Stimulated activated CD4-positive, alpha-beta T cell treated with anti-CD3 and anti-CD28 coated beads, Interleukin-2, amount 100 ng/mL, for 24 hours (primary cell): ENCODE measurements at places on chromosomes 4 and X.
A peak's percentile ranks its signal among the peaks of the same experiment; 100 is the strongest.

DNA sequence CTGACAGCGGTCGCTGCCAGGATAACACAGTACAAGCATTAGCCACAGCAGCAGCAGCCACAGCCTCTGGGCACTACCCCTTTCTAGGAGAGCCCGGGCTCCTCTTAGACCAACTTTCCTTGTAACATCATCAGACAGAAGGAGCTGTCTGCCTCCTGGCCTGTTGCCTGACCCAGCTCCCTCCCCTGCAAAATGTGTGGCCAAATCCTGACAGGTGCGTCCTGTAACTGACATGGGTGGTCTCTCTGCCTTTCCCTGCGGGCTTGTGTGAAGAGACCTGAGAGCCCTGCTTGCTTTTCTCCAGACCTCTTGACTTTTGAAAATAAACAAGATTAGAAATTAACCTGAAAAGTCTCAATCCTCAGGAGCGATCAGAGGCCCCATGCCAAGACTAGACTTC, 824.9 kb downstream of the RAPGEF2 start:
- DNase-seq, result no peak

- no peak for DNase-seq
Observed at GRCh38 chr4:147037069-147037468, 91.4 kb upstream of the TTC29 start.

- DNase-seq, result no peak
Observed at GRCh38 chrX:21740329-21741274, 17.3 kb downstream of the SMPX start.

- DNase-seq, result no peak
Observed at GRCh38 chrX:68894513-68895340, 65.9 kb downstream of the EFNB1 start.

GRCh38 chr4:99506781-99507180, 4.0 kb upstream of the C4orf17 start:
- no peak for DNase-seq

DNA sequence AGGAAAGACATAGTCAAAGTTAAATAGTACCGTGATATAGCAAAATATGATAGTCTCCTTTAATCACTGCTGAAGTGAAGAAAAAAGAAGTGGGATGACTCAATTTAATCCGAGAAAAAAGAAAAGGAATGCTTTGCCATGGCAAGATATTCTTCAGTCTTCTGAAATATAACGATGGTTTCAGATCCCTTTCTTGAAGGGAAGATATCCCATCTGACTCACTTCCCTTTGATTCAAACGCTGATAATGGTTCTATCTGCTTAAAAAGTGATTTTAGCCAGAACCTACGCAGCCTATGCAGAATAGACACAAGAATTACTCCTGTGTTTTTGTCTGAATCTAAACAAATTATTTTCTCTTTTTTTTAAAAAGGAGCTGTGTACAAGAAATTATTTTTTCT, 68.1 kb upstream of the FTHL17 start:
- DNase-seq, result no peak

DNA sequence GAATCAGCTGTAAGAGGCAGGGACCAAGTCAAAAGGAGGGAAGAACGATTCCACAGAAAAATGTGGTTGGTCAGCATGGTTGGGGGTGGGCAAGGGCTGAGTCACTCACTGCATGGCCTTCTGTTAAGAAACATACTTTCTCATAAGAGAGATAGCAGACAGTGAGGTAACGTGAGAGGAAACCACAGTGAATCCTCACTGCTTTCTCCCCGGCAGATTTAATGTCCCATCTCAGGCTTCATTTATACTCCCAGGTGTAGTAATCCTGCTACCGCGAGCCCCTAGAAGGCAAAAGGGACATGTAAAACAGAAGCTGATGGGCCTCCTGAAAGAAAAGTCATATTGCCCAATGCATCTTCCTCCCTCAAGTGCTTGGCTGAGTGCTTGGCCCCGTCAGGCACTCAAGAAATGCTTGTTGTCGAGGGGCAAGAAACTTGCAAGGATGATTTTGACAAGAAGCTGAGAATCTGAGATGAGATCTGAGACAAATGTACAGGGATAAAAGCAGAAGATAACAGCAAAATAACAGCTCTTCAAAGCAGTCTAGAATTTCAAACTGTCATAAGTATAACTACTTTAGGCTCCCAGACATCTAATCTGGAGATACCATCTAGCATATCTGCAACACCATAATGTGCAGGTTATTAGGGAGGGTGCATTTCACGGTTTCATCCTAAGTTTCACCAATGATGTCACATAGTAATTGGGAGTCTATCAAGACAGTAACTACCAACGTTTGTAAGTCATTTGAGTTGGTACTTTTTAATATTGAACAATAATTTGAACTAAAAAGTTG, 40.2 kb downstream of the SH3KBP1 start:
- peak; percentile 21 for DNase-seq

GRCh38 chrX:45619290-45619689, 418.6 kb upstream of the DIPK2B start:
- DNase-seq, result no peak

- DNase-seq, result no peak
Observed at GRCh38 chr4:106690487-106690886, 321.9 kb upstream of the GIMD1 start.

- no peak for DNase-seq
Observed at GRCh38 chr4:29046781-29047180, 1673.4 kb upstream of the PCDH7 start.

GRCh38 chrX:155263854-155264628, at the start of gene RAB39B:
RAB39B (minus strand) TSS chrX:155264491; CDS start chrX:155264288, 203 bp downstream.
- peak; percentile 75 for DNase-seq

DNA sequence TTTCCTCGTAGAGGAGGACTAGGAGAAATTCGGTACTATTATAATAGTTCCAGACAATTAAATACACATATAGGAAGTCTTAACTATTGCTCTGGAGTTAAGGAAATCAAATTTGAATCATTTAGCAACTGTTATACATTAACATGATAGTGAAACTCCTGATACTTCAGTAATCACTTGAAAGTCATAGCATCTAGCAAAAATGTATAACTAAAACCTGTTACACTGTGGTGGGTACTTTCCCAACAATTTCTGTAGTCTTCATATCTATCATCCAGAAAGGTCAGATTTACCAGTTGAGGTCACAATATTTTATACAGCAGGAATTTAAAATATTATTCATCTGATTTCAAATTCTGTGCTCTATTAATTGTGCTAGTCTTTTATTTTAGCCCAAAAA, 669.6 kb upstream of the PCDH10 start:
- DNase-seq, result no peak

DNA sequence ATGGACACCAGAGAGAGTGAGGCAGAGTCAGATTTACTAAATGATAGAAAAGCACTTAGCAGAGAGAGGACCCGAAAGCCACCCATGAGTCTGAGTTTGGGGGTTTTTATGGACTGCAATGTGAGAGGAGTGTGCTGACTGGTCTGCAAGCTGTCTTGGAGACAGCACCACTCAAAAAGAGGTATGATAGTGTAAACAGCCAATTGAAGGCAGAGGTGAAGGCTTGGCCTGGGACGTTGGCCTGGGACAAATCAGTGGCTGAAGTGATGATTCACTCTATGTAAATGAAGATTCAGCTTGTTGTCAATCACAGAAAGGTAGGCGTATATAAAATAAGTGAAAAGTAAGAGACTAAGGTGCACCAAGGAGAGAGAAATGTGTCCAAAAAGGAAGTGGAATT, 217.6 kb upstream of the ZFP42 start:
- DNase-seq, result no peak

DNA sequence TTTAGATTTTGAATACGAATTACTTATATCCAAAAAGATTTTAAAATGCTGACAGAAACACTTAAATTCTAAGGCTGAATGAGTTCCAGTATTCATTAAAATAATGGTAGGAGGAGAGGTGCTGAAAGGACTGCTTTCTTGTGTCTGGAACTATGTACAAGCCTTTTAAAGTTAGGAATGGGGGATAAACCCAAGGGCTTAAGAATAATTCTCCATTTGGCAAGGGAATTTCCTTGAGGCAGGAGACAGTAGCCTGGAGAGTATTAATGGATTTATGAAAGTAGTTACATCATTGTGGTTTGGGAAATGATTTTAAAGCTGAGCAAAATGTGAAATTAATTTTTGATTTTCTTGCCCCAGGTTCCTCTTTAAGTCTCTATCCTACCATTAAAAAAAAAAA, 266.5 kb upstream of the KCNIP4 start:
- no peak for DNase-seq

DNA sequence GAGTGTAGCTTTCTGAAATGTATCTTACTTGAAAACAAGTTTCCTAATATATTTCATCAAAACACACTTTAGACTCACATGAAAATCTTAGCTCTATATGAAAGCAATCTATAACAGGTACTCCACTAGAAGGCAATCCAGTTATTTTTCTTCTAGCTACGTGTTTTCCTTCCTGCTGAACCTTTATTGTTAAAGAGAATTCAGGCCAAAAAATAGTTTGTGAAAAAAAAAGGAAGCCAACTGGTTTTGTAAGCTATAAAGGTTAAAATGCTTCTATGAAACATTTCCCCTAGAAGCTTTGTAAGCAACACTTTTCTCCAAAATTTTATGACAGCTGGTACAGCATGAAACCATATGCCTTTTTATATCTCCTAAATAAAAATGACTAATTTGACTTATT, 304.7 kb upstream of the DIAPH2 start:
- no peak for DNase-seq

- no peak for DNase-seq
Observed at GRCh38 chr4:152064753-152065152, 303.9 kb upstream of the GATB start.

DNA sequence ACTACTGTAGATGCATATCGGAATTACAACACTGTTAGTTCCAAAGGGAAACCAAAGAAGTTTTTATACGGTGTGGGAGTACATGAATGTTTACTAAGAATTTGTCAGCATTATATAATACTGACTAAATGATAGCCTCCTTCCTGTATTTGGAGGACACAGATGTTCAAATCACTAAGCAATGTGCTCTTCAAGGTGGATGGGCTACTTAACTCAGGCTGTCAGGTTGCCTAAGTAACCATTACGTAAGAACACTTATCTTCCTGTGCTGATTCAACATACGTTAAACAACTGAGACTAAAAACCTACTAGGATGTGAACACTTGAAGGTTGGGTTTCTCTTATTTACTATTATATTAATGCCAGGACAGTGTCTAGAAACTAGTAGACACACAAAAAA, 81.9 kb upstream of the HPGD start:
- no peak for DNase-seq

DNA sequence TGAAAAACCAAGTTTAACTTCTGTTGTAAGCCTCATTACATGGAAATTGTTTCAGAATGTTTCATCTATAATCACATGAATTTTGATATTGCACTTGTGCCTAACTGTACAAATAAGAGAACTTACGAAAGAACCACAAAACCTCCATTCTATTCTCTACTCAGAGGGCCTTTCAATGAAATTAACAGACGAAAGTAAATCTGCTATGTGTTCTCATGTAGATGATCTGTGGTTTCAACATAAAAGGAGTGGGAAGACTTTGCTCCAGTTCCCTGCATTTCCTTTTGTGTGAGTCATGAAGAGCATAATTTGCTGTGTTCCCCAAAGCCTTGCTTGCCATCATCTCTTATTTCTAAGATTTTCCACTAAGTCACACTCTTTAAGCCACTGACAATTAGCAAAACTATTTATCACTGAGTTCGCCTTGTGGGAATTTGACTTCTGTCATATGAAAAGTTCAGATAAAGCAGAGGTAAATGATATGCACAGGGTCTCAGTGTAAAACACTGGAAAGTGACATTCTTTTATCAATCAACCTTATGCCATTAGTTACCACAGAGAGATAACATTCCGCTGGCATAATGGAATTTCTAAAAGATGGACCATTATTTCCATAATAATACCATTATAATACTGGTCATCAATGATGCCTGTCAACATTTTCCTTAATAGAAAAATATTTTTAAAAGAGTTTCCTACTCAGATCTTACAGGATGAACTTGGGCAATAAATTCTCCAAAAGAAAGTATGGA, 329.8 kb downstream of the NR3C2 start:
- DNase-seq, result no peak

DNA sequence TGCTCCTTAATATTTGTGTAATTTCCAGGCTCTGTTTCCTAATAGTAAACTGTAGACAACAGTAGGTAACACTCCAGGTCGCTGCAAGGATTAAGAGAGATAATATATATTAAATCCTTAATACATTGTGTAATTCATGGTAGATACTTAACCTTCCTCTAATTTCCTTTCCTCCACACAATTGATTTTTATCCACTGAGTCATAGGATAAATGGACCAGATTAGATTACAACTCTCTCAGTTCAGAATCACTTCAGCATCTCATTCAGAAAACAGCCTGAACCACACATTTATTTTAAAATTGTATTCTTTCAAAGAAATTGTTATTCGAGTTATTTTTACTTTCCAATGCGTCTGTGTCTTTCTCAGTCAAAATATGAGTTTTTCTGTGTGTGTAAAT, 17.1 kb downstream of the GK2 start:
- no peak for DNase-seq

DNA sequence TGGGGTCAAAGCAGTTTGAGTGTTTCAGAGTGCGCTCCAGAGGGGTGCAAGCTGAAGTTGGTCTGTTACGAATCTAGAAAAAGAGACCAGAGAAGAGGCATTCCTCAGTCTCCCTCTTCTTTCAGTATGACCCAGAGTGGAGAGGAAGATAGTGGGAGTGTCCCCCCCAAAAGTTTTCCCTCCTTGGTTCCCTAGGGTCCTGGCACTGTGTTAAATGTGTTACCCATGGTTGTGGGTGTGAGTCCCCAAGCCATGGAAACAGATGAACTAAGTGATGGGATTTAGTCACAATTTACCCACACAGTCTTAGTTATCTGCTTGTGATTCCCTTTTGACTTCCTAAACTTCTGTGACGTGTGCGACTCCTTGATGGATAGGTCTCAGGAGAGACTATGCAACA, 27.0 kb upstream of the NAF1 start:
- no peak for DNase-seq
